ENCODE measurements at places on chromosomes 3 and 15.

GRCh38 chr3:118487734-118488133 lies 546.9 kb downstream of the IGSF11 start:
- DNase-seq: no peak

GRCh38 chr3:188001093-188001492 lies 152.9 kb upstream of the LPP start:
- no peak for DNase-seq

DNA sequence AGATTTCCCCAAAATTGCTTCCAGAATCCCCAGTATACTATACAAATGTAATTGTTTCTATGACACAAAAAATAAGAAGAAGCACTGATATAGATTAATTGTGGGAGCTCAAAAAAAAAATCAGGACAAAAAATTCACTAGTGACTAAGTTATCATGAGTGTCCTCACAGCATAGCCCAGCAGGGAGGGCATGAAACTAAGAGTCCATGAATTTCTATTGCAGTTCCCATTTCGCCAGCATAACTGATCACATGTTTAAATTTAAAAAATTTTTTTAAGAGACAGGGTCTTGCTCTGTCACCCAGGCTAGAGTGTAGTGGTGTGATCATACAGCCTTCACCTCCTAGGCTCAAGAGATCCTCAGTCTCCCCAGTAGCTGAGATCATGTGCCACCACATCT lies 10.6 kb downstream of the NCEH1 start:
- DNase-seq: no peak

DNA sequence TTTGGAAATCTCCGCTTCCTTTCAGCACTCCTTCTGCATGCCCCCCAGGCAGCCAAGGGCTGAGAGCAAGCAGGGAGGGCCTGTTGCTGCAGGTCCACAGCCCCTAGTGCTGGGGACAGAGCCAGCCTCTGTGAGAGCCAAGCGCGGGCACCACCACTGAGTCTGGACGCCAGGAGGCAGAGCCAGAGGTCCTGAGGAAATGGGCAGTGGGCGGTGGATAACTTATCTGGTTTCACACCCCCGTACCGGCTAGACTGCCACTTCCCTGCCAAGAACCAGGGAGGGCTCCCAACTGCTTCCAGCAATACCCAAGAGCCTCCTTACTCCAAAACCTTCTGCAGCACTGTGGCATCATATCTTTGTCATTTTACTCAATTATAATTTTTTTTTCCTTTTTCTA lies 141.6 kb upstream of the IGF1R start:
- DNase-seq: no peak

DNA sequence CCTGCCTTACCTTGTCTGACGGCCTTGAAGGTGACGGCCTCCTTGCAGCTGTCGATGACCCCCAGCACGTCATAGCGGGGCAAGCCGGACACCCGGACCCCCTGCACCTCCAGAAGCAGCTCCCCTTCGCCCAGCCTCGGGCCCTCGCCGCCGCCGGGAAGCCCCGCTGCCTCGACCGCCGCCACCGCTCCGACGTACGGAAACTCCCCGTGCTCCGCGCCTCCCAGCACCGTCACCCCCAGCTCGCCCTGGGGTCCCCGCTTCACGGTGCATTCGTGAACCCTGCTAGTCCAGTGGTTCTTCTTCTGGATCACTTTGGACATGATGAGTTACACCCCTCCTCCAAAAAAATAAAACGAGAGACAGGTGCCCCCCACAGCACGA lies 740 bp downstream of the MAGI1 start:
- DNase-seq: peak; percentile 29

- DNase-seq: peak; percentile 56
These were observed 85.9 kb upstream of the FNDC3B start for GRCh38 chr3:171953301-171954022.

- no peak for DNase-seq
These were observed 180.2 kb upstream of the ROBO1 start for GRCh38 chr3:79947957-79948356.

GRCh38 chr3:194711913-194712312 lies 26.2 kb downstream of the FAM43A start:
- DNase-seq: peak; percentile 95

DNA sequence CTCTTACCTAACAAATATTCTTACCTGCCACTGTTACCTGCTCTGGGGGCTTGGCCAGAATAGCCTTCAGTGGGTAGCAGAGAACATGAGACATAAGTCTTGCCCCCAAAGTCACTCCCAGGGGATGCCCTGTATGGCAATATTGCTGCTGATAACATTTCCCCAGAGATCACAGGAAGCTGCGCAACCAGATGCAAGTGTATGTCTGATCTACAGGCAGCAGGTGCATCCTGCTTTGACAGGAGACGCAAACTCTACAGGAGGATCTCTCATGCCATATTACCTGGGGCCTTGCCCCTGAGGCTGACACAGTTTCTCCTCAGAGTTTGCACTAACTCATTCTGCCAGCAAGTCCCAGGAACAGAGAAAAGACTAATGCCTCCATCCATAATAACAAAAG lies 174.4 kb upstream of the LPP start:
- DNase-seq: no peak

DNA sequence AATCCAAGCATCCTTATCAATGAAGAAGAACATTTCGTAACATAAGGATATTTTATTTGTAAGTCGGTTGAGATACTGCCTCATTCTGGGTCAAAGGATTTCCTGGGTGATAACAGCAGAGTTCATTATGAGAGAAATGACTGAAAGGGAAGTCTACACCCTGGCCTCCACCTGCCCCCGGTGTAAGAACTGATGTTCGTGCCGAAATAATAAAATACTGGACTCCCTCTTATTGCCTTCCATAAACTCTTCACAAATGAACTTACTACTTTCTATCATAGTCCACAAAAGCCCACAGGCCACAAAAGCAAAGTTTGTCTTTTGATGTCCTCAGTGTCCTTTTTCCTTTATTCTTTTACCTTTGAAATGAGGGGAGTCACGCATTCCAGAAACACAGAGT lies 174.4 kb downstream of the SERPINI1 start:
- DNase-seq: no peak

DNA sequence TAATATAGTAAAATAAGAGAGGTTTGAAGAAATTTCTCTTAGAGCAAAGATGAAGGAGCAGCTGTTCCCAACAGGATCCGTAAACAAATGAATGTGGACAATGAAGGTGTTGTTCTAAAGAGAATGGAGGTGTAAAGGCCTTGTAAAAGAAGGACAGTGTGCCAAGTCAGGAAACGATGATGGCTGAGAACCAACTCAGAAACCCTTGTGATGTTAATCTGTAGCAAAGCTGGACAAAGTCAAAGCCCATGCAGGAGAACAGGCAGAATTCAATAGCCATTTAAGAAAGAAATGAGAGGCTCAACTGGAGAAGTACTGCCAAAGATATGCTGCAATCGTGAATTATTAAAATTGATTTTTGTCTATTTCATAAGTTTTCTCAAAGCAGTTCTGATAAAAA lies 192.2 kb downstream of the MBNL1 start:
- no peak for DNase-seq

Data from ELR (cell line).